T-helper 2 cell treated with Interferon-gamma antibody and Interleukin-4, amounts not matched to agents 100 ng/mL and 5 ng/mL, for 36 hours (primary cell): ENCODE measurements at places on chromosomes 16 and 17. TPM values are rescaled to one million over a fixed set of nuclear protein-coding genes. Genes with fewer than 3 reads are reported as not detected.

TMEM132E gene
- not detected in 2 replicates for total RNA-seq

SDR42E1 gene
- total RNA-seq: 6.1 and 7.3 TPM in 2 replicates

FBXW10B gene
- total RNA-seq: 0.39 and 0.61 TPM in 2 replicates

DNAAF8 gene
- 0.11 and 0.25 TPM in 2 replicates for total RNA-seq

KRT34 gene
- not detected in 2 replicates for total RNA-seq

DCAKD gene
- 28.6 and 28.7 TPM in 2 replicates for total RNA-seq

ZNF629 gene
- 0.25 and 0.43 TPM in 2 replicates for total RNA-seq
